ENCODE measurements at places on chromosomes 3 and 15. TPM values are rescaled to one million over a fixed set of nuclear protein-coding genes. Genes with fewer than 3 reads are reported as not detected.
A peak's percentile ranks its signal among the peaks of the same experiment; 100 is the strongest.

Gene CKMT1A
- 4.6 TPM for total RNA-seq

Gene XYLB
- total RNA-seq = 6.6 TPM

Gene ITIH4
- total RNA-seq = 1.5 TPM

Gene MELTF
- 18.7 TPM for total RNA-seq

Gene TMEM44
- 70.1 TPM for total RNA-seq

Gene C3orf22
- not detected for total RNA-seq

Gene GADL1
- not detected for total RNA-seq

Gene HRH1
- total RNA-seq = 4.6 TPM

DNA sequence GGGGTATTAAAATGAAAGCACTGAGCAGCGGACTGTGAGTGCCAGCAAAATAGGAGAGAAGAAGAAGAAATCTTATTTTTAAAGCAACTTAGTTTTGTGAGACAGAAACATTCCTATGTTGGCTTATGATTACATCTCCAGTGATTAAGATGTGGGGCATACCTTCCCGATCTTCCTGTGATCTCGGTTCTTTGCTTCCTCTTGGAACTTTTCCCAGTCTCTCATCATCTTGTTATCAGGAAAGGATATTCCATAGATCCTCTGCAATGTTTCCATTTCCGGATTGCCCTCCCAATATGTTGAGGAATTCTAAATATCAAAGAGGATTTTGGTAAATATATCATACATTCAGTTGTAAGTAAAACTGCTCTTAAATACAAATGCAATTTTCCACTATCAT is 22.2 kb downstream of the TARS3 start:
- no peak for DNase-seq

- DNase-seq = peak; percentile 20
Observed at GRCh38 chr15:78808550-78808949, 2.7 kb downstream of the ADAMTS7 start.

GRCh38 chr15:40953713-40954074 is 423 bp downstream of the CHAC1 start:
- DNase-seq = no peak

DNA sequence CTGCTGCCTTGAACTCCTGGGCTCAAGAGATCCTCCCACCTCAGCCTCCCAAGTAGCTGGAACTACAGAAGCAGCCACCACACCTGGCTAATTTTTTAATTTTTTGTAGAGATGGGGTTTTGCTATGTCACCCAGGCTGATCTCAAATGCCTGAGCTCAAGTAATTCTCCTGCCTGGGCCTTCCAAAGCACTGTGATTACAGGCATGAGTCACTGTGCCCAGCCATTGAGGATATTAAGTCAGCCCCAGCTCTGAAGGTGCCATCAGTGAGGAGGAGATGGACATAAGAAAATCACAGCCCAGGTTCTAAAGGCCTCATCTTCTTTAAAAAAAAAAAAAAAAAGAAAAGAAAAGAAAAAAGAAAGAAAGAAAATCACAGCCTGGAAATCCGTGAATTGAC is 26.6 kb upstream of the PSTPIP1 start:
- DNase-seq = no peak

DNA sequence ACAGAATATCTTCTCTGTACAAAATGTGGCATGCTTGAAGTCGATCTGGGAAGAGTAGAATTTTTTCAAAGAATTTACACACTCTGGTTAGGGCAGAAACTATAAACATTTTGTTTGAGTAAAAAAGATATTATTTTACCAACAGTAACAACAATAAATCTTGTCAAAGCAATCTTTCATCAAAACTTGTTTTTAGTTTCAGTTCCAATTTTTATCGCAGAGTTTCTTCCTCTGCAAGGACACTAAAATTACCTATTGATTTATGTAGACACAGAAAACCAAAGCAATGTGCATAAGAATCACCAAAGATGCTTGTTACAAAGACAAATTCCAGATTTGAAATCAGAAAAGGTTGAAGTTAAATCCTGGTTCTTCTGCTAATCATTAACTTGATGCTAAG is 61.9 kb downstream of the CGGBP1 start:
- DNase-seq = no peak

DNA sequence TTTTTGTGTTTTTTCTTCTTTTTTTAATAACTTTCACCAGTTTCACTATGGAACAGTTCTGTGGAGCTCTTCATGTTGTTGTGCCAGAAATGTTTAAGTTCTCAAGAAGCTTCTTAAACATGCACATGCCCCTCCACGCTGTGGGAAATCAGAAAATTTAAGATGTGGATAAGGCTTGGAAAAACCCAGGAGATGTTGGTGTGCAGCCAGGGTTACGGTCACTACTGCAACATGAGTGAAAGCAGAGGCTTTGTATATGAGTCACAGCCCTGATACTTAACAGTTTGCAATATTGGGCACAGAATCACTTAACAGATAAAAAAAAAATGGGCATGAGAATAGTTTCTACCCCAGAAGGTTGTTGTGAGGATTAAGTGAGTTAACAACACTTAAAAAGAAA is 399.9 kb downstream of the LRTM1 start:
- no peak for DNase-seq

DNA sequence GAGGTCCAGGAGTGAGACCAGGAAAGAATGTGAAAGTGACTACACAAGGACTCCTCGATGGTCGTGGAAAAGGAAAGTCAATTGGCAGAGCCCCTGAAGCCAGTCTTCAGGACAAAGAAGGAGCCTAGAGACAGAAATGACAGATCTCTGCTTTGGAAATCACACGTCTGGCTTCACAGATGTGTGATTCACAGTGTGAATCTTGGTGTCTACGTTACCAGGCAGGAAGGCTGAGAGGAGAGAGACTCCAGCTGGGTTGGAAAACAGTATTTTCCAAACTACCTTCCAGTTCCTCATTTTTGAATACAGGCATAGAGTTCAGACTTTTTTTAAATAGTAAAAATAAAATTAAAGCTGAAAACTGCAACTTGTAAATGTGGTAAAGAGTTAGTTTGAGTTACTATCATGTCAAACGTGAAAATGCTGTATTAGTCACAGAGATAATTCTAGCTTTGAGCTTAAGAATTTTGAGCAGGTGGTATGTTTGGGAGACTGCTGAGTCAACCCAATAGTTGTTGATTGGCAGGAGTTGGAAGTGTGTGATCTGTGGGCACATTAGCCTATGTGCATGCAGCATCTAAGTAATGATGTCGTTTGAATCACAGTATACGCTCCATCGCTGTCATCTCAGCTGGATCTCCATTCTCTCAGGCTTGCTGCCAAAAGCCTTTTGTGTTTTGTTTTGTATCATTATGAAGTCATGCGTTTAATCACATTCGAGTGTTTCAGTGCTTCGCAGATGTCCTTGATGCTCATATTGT is 6.0 kb downstream of the CCR2 start:
- no peak for DNase-seq

DNA sequence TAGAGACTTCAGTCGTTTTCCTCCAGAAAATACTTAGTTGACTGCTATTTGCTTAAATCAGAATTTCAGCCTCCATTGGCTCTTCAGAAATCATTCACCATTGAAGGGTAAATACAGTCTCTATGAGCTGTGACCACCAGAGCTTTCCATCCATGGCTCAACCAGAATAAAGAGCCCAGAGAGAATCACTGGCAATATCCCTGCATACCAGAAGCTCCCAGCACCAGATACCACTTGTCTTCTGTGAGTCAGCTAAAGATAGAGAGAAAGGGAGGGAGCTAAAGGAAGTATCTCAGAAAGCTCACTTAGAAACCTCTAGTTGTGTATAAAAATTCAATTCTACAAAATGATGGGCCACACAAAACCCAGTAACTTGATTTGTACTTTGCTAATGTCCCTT is 115.2 kb upstream of the TMCO5A start:
- no peak for DNase-seq

DNA sequence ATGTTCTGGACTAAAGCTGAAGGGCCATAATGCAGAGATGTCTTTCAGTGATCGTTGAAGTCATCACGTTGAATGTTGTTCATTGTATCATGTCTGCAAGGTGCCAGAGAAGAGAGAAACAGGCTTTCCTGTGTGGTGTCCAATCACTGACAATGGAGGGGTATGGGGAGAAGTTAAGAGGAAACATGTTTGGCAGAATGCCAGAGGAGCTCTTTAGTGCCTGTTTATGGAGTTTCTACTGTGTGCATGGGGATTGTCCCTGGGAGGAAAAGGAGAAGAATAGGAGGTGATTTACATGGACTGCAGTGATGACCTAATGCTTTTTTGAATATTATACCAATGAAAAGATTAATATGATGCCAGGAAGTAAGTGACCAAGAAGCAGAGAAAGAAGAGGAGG is 11.7 kb downstream of the SCAANT1 start:
- DNase-seq = no peak

GRCh38 chr15:56716334-56716733 is 17.0 kb downstream of the ZNF280D start:
- no peak for DNase-seq

GRCh38 chr3:156641618-156641975 is 32.8 kb upstream of the TIPARP start:
- DNase-seq = no peak

GRCh38 chr3:188021502-188022040 is 132.4 kb upstream of the LPP start:
- no peak for DNase-seq

GRCh38 chr15:62922514-62922913 is 120.0 kb upstream of the TPM1 start:
- DNase-seq = no peak

GRCh38 chr3:193119926-193120325 is 121.1 kb upstream of the PLAAT1 start:
- DNase-seq = no peak

GRCh38 chr3:71392251-71392650 is 191.3 kb downstream of the FOXP1 start:
- no peak for DNase-seq

GRCh38 chr15:101264911-101265641 is 12.2 kb downstream of the SELENOS start:
- DNase-seq = no peak

GRCh38 chr15:82921242-82921641 is 31.3 kb downstream of the HOMER2 start:
- no peak for DNase-seq

DNA sequence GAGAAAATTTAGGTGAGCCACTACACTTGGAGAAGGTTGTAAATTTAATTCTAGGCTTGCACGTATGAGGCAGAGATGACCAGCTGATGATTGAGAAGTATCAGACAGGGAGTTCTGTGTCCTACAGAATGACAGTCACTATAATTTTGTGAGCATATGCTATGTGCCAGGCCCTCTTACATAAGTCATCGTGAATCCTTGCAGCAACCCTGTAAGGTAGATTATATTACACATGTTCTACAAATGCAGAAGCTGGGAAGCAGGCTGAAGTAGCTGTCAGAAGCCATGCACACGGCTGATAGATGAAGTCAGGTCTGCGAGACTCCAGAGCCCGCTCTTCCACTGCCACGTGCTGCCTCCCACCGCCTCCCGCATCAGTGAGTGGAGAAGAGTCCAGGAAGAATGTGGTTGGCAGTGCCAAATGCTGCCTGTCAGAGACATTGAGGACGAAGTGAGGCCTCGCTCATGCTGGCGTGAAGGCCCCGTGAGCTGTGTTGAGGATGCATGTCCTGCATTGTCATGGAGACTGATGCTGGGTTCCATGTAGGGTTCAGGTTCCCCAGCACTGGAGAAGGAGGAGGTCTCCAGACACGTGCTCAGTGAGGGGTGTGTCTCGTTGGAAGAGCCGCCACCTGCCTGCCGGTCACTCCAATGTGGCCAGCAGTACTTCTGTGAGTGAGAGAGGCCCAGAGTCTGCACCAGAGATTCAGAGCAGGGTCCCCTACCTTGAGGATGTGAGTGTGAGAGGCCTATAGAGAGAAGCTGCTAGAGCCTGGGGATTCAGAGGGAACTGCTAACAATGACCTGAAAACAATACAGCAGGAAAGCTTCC is 123.3 kb upstream of the PLXNA1 start:
- no peak for DNase-seq

- no peak for DNase-seq
Observed at GRCh38 chr3:110593749-110594148, 477.9 kb upstream of the NECTIN3 start.

GRCh38 chr15:52078876-52079700 is 33.5 kb downstream of the BCL2L10 start:
- no peak for DNase-seq

- no peak for DNase-seq
Observed at GRCh38 chr15:87941606-87942005, 314.9 kb downstream of the NTRK3 start.

GRCh38 chr3:97481416-97481815 is 283.1 kb upstream of the ARL6 start:
- DNase-seq = no peak

GRCh38 chr15:99118258-99118632 is 13.4 kb downstream of the SYNM start:
- no peak for DNase-seq

DNA sequence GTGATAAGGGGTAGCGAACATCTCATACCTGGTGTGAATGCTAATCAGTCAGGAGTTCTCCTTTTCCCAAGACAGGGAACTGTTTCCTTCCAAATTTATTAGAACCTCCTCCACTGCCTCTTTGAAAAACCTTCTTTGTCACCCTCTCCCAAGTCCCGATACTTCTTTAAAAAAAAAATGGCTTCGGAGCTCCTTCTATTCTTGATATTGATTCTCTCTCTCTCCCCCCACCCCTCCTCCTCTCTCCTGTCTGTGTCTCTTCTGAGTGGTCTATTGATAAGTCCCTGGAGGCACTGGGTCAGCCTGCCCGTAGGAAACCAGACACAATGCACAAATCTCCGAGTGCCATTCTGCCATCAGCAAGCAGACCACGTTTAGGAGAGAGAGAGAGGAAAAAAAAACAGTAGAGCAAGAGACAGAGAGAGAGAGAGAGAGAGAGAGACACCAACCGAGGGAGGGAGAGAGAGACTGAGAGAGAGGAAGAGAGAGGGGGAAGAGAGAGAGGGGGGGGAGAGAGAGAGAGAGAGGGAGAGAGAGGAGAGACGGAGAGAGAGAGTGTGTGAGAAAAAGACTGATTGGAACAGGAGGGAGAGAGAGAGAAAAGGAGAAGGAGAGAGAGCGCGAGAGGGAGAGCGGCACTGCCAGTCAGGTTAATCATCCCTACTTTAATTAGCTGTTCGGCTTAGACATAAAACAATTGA is 160.9 kb downstream of the TIGIT start:
- DNase-seq = no peak

DNA sequence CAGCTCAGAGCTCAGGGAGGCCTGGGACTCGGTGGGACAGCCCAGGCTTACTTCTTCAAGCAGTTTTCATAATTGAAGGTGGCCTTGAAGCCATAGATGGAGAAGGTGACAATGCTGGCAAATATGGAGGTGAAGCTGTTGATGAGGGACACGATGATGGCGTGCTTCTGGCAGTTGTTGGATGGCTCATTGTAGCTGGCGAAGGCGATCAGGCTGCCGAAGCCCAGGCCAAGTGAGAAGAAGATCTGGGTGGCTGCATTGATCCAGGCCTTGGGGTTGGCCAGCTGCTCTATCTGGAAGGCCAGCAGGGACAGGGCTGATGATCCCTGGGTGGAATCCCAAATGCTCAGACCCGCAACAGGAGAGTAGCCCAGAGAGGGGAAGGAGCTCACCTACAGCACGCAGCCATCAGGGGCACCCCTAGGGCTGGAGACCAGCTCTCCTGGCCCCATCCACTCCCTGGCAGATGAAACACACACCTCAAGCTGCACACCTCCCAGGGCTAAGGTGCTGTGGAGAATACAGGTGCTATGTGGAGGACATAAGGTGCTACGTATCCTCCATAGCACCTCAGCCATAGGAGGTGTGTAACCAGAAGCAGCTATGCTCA is 25.1 kb downstream of the SLC6A20 start:
- no peak for DNase-seq
